ENCODE measurements at places on chromosomes 5 and 9. TPM values are rescaled to one million over a fixed set of nuclear protein-coding genes. Genes with fewer than 3 reads are reported as not detected.

DNA sequence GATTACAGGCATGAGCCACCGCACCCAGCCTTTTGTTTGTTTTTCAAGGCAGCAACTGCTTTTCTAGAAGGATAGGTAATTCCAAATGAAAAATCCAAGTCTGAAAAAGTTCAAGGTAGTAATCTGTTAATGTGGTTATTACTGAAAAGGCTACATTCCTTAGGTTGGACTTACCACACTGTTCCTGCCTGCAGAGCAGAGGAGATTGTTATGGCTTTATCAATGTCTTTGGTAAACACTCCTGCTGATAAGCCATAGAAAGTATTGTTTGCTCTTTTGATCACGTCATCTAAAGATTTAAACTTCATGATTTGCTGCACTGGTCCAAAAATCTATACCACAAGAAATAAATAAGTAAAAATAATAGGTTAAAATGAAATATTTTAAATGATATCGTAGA is 43.4 kb downstream of the ALDH1A1 start:
- no peak for DNase-seq

TCF7 gene
- total RNA-seq: 1.5 TPM

GRCh38 chr9:123119566-123119965 is 86.1 kb downstream of the GPR21 start:
- no peak for DNase-seq

DNA sequence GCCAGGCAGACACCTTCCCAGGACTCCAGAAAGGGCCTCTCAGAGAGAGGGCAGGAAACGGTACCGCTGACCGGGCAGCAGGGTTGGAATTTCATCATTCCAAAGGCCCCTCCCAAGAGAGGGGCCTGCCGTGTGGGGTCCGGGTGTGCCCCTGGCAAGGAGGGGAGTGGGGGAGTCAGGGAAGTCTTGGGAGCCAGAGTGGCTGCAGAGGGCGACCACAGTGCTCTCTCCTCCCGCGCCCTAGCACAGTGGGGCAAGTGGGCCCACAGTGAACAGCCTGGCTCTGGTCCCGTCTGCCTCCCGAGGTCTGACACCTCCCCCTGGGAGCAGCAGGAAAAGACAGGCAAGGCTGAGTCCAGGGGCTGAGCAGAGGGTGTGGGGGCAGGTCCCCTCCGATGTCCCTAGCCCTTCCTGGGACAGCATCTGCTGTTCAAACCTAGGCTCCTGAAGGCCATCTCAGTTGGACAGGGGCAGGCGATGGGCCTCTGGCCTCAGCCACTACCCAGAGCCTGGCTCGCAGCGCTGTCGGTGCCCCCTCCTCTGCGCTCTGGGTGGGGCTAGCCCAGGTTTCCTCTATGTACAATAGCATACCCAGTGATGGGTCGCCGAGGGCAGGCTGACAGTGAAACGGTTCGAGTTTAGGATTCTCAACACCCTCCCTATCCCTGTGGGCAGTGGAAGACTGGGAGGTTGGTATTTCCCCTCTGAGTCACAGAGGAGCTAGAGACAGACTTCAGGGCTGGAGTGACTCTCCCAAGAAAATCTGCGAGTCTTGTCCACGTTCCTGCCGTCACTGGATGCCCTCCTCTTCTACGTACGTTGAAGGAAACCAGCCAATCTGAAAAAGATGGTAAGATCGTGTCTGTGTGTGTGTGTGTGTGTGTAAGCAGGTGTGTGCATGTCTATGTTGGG is 25.4 kb upstream of the SARDH start:
- peak; percentile 59 for DNase-seq

LRRC70 gene
- total RNA-seq: 2.8 TPM

DNA sequence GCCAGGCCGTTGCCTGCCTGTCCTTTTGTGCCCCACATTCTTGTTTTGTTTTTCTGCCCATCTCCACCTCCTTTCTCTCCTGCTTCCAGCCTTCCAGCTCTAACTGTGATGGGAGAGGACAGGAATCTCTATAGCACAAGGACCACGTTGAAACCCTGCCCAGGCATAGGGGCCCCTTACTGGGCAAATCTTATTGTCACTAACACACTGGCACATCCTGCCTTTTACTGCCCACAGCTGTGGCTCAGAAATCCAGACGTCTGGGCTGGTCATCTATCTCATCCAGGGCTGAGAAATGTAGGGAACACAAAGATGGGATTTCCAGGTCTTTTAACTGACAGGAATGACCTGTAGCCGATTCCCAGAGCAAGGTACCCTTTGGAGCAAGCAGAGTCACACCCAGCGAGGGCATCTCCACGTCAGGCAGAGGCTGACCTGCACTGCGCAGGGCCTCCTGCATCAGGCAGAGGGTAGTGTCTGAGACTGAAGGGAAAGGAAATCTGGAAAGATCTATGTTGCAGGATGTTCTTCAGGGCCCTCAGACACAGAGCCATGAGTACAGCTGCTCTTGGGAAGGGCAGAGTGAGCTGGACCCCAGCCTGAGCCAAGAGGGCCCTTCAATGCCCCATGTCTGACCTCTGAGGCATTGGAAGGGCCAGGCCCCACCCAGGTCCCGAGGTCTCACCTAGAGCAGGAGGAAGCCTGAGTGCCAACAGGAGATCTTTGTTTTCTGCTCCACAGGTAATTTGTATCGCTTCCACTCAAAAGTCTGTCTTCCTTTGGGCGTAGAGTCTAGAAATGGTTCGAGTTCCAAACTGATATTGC is 278.8 kb downstream of the FSTL4 start:
- DNase-seq: peak; percentile 33

SPATA31D4 gene
- total RNA-seq: not detected

- DNase-seq: no peak
These were observed 227.1 kb upstream of the NREP start for GRCh38 chr5:111984044-111984443.

- DNase-seq: no peak
These were observed 12.5 kb upstream of the BTNL9 start for GRCh38 chr5:181027452-181028031.

ASPN gene
- total RNA-seq: 9.4 TPM

All from sigmoid colon (tissue), 7 donors.